ENCODE measurements at places on chromosomes 2 and 18. TPM values are rescaled to one million over a fixed set of nuclear protein-coding genes. Genes with fewer than 3 reads are reported as not detected.
A peak's percentile ranks its signal among the peaks of the same experiment; 100 is the strongest.

The ABHD3 gene
- total RNA-seq = 17.9 TPM

The LCT gene
- total RNA-seq = not detected

The CPO gene
- not detected for total RNA-seq

DNA sequence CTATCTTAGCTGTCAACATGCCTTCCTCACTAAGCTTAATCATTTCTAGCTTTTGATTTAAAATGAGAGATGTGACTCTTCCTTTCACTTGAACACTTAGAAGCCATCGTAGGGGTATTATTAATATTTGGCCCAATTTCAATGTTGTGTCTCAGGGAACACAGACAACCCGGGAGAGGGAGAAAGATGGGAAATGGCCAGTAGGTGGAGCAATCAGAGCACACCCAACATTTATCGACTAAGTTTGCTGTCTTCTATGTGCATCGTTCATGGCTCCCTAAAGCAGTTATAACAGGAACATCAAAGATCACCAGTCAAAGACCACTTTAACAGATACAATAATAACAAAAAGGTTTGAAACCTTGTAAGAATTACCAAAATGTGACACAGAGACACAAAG is 110.2 kb downstream of the OLA1 start:
- peak; percentile 50 for DNase-seq

GRCh38 chr18:24530630-24531111 is 70.2 kb downstream of the HRH4 start:
- DNase-seq = peak; percentile 54

GRCh38 chr2:45265336-45265735 is 256.1 kb upstream of the SIX2 start:
- DNase-seq = no peak

GRCh38 chr2:122319539-122320132 is 564.2 kb downstream of the TSN start:
- no peak for DNase-seq

- no peak for DNase-seq
These were observed 27.6 kb downstream of the HK2 start for GRCh38 chr2:74861531-74861930.

DNA sequence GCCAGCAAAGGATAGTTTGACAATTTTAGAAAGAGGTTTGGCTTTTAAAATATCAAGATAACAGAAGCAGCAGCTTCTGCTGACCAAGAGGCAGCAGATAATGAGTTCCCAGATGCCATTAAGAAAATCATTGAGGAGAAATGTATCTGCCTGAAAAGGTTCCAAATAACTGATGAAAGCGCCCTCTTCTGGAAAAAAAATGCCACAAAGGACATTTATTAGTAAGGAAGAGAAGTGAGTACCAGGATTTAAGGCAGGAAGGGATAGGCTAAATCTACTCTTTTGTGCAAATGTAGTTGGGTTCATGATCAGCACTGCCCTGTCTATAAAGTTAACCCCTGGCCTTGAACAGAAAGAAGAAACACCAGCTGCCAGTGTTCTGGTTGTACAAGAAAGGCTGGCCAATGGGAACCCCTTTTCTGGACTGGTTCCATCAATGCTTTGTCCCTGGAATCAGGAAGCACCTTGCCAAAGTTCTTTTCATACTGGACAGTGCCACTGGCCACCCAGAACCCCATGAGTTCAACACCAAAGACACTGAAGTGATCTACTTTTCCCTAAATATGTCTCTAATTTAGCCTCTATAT is 40.6 kb downstream of the DHX57 start:
- DNase-seq = peak; percentile 71

DNA sequence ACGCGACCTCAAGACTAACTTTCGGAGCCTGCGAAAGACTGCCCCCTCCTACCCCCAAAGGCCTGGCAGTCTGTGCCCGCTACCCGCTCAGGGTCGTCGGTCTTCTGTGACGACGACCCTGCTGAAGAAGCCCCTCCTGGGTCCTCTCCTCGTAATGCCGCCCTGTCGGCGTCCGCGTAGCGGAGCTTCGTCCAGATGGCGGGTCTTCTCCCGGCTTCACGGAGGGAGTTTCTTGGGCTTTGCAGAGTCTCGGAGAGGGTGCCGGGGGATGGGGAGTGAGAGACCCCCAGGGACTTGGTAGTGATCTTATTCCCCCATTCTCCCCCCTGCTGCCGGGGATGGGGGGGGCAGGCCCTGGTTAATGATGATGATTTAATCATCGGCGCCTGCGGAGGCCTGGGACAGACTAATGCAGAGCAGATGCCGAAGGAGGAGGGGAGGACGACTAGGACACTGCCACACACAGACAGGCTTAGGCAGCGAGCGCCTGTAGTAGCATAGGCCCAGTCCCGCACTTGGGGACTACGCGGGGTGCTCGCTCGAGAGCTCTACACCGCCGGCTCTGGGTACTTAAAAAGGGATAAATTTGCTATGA is 528 bp upstream of the PCGF1 start:
- peak; percentile 39 for DNase-seq

Measured in PC-3 (cell line).